Amygdala (tissue), 56 donors: ENCODE measurements at places on chromosomes 11 and 22.

- no peak for DNase-seq
Observed at GRCh38 chr11:120655589-120655988, 144.0 kb downstream of the GRIK4 start.

DNA sequence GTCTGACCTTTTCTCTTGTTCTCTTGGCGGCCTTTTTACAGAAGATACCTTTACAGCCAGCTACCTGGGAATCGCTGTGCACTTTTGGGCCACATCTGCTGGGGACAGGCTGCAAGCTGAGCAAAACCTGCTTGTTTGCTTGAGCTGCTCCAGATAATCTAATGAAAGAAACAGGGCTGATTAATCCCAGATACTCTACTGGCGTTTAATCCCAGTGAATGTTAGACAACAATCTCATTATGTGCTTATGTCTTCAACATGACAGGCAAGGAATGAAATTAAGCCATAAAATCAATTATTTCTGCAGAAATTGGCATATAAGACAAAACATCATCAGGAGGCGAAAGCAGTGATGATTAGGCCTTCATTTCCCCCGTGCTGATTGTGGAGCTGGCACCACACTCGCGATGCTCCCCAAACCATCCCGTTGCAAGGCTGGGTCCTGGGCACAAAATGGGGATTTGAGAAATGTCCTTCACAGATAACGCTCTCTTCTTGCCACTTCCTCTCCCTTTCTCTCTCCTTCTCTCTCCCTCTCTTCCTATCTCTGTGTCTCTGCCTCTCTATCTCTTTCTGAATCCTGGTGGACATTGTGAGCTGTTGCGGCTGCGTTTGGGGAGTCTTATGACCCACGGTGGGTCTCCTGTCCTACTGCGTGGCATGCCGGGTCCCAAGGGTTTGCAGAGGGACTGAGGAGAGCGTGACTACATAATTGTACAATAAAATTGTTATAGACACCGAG lies 1053.8 kb downstream of the TBC1D22A start:
- no peak for DNase-seq

GRCh38 chr11:62489204-62489603 lies 57.4 kb downstream of the AHNAK start:
- DNase-seq = no peak

DNA sequence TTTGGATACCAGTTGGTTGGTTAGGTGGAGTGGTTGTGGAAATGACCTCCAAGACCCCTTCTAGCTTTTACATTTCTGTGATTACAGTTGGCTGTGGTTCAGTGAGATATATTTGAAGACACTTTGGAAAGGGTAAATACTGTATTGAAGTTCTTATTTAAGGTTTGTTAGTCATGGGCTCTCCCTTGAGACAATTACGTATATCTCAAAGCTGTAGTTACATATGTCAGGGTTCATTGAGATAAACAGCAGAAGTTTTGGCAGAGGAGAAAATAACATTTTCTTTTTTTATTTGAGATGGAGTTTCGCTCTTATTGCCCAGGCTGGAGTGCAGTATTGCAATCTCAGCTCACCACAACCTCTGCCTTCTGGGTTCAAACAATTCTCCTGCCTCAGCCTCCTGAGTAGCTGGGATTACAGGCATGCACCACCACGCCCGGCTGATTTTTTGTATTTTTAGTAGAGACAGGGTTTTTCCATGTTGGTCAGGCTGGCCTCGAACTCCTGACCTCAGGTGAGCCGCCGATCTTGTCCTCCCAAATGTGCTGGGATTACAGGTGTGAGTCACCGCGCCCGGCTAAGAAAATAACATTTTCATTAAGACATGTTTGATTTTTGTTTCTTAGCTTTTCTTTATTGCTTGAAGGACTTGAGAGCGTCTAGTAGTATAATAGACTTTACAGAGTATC lies 1.9 kb downstream of the RNF121 start:
- DNase-seq = no peak

- DNase-seq = no peak
Observed at GRCh38 chr11:25769287-25769686, 562.6 kb upstream of the ANO3 start.

GRCh38 chr11:19092342-19092741 lies 24.6 kb upstream of the ZDHHC13 start:
- DNase-seq = no peak

DNA sequence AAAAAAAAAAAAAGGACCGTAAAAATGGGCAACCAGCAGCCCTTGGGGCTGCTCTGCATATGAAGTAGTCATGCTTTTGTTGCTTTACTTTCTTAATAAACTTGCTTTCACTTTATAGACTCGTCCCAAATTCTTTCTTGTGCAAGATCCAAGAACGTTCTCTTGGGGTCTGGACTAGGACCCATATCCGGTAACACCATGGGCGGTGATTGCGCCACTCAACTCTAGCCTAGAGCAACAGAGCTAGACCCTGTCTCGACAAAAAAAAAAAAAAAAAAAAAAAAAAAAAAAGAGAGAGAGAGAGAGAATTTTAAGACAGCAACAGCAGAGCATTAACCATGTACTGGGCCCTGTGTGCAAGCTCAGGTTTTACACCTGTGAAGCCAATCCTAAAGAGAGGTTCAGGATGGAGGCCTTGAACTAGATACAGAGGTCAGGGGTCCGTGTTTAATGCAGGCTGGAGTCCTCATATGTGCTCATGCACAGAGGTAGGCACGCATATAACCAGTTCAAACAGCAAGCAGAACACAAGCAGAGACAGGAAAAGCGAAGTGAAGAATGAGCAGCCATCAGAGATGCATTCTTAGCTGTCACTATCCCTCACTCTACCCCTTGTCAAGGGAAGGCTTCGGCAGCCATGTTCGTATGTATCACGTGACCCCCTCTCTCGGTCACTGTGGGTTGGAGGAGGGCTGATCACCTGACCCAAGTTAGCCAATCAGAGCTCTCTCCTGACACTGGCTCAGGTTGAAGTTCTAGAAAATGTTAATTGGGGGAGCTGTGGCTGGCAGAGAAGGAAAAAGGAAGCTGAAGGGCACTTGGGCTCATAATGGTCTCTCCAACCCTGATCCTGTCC lies 16.7 kb upstream of the SYT12 start:
- no peak for DNase-seq

- DNase-seq = no peak
Observed at GRCh38 chr11:38948392-38948791, 2350.4 kb upstream of the RAG2 start.

GRCh38 chr11:93986716-93987115 lies 34.4 kb upstream of the HEPHL1 start:
- no peak for DNase-seq

GRCh38 chr11:115606498-115607220 lies 102.4 kb upstream of the CADM1 start:
- DNase-seq = no peak

GRCh38 chr22:22427542-22428065 lies 80.9 kb downstream of the ZNF280B start:
- no peak for DNase-seq

DNA sequence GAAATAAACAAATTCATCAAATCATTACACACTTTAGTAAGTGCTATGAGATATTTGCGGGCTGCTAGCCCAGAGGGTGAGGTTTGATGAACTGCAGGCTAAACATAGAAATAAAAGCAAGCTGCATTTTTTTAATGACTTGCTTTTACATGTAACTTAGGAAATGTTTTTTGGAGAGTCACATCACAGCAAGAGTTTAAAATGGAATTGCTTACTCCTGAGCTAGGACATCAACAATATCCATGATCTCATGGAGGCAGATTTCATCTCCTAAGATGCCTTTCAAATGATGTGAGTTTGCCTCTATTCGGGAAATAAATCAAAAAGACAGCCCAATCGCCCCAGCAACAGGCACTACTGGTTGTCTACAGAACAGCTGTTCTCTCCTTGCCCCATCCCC lies 73.4 kb upstream of the CD44 start:
- DNase-seq = no peak

GRCh38 chr11:101127699-101128570 lies 1.7 kb downstream of the PGR start:
- DNase-seq = no peak

GRCh38 chr11:60305906-60306619 lies 21.0 kb upstream of the MS4A6E start:
- DNase-seq = no peak

GRCh38 chr11:111918390-111919256 lies at the start of gene C11orf52:
Gene C11orf52, plus strand, starts transcription at chr11:111918913. Its CDS starts 60 bp downstream, at chr11:111918973.
- no peak for DNase-seq

GRCh38 chr22:35353318-35353717 lies 27.6 kb upstream of the HMOX1 start:
- DNase-seq = no peak

DNA sequence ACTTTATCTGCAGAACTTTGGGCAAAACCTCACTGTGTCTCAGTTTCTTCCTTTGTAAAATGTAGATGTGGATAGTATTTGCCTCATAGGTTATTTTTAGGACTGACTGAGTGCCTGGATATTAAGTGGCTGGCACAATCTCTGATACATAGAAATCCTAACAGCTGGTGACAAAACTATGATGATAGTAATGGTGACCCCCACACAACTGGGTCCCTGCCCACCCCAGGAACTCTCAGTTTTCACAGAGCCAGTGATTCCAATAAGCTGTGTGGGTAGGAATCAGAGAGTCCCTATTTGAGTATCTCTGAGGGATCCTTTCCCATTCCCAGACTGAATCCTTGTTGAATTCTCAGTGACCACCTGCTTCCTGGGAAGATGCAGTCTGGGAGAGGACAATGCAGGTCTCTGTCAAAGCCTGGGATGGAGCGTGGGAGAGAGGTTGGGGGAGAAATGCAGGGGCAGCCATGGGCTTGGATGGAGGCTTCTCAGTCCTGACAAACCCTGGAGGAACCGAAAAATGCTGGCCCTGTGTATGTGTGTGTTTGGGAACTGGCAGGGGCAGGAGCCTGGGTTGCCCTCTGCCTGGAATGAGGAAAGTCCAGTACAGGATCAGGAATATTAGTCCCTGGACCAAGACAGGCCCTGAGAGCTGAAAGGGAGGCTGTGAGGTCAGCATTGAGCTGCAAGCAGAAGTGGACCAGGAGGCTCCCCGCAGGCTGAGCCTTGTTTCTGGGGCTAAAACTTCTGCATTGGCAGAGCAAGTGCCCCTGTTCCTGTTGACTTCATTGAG lies 6.1 kb upstream of the P2RY6 start:
- DNase-seq = no peak

DNA sequence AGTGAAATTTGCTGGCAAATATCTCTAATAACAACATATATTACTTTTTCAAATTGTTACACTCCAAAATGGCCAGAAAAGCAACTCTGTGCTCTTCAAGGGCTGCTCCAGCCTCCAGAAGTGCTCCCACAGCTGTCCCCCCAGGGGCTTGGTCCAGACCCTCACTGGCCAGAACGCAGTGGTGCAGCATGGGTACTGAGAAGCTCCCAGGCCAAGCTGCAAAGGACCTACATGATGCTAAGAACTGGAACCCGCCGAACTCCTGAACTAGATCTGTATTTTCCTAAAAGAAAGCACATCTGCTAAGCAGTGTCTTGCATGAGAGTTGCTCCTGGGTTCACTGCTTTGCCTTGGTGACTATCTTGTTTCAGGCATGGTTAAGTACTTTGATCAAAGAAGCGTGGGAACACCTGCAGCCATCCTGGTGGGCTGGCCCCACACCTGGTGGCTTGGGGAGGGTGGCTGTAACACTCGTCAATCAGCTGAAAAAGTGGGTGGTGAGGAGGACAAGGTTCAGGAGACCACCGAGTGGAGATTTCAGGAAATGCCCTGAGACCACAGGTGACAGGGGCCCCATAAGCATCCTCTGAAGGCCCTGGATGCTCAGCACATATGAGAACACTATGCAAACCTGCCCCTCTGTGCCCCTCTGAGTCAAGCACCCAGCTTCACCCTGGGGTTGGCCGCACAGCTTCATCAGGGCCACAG lies 72.7 kb upstream of the PITPNB start:
- no peak for DNase-seq

DNA sequence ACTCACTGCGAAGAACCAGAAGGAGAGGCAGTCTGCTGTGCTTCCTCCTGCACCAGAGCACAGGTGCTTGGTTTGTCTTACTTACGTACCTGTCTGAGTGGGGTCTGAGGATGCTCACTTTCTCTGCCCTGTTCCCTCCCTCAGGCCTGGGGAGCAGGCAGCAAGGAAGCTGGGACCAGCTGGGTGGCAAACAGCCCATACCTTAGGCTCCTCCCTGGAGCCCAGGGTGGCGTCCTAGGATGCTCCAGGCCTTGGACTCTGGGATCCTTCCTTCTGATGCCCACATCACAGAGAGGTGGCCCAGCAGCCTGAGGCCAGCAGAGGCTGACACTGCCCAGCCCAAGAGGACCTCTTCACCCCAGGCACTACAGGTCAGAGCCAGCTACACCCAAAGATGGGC lies 593.2 kb downstream of the BRD1 start:
- no peak for DNase-seq

GRCh38 chr11:1510928-1511327 lies 24.3 kb upstream of the MOB2 start:
- DNase-seq = no peak

- no peak for DNase-seq
Observed at GRCh38 chr11:66242095-66242765, 26.2 kb upstream of the RAB1B start.
